Astrocyte of the cerebellum (primary cell): ENCODE measurements at places on chromosomes 6 and 20.

GRCh38 chr6:80640176-80640575 lies 533.7 kb downstream of the BCKDHB start:
- no peak for DNase-seq

DNA sequence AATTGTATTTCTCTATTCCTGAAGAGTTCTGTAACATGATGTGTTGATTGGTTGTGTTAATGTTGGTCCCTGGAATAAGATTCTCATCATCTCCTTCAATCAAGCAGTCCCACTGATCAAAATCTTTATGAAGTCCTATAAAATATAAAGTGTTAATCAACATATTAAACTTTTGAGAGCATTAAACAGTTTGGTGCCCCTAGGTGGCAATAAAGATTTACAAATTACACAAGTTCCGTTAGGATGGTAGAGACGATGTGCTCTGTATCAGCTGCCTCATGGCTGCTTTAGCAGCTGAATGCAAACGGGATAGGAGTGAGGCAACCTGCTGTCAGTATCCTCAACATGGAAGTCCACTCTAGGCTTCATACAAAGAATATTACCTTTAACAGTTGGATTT lies 16.9 kb downstream of the TDRD6 start:
- DNase-seq, result peak; percentile 13

GRCh38 chr20:23441850-23442313 lies 2.4 kb downstream of the CSTL1 start:
- peak; percentile 60 for DNase-seq

- DNase-seq, result no peak
Observed at GRCh38 chr20:43925801-43926200, 11.1 kb downstream of the TOX2 start.

DNA sequence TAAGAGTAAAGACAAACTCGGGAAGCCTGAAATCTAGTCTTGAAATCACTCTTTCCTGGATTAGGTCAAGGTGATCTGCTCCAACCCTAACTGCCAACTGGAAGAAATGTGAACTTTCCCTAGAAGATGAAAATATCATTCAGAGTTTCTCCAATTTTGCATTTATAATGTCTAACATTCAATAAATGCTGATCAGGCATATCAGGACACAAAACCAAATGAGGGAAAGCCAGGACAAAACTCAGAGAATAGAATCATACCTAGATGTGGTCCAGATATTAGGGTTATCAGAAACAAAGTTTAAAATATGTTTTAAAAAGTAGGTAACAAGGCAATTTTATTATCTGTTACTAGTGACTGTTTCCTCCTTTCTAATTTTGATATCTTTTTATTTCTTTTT lies 335.5 kb upstream of the MAP3K7 start:
- DNase-seq, result no peak

- DNase-seq, result peak; percentile 39
Observed at GRCh38 chr20:51507216-51508036, 35.1 kb downstream of the NFATC2 start.

DNA sequence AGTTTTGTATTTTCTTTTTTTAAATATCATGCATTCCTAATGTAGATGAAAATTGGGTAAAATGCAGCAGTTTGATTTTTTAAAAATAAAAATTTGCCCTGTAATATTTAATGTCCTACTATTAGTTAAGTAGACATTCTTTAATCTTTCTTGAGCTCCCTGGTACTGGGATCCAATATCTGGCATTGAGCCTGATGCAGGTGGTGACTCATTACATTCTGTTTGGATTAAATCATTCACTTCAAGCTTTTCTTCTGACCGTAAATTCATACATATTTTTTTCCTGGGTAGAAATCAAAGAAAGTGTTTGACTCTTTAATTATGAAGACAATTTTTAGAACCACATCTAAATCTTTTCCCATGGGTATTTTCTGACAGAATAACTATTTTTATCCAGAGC lies 768.8 kb upstream of the SLC35B3 start:
- peak; percentile 80 for DNase-seq

GRCh38 chr6:17877895-17878440 lies 109.5 kb downstream of the KIF13A start:
- no peak for DNase-seq

DNA sequence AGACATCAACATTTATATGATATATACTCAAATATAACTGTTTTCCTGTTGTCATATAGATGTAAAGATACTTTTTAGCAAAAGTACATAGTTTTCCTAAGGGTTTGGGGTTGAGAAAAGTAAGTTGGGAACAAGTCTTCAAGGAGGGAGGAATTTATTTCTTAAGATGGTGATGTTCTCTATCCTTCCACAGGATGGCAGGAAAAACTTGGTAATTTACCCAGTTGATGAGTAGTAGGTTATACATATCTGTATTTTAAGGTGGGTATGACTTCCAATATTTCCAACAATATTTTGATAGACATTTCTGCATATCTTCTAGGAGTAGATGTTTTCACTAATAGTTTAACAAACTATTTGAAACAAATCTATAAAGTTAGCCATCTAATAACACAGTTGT lies 254.4 kb downstream of the RIMS1 start:
- no peak for DNase-seq

- DNase-seq, result no peak
Observed at GRCh38 chr6:47690214-47690613, 8.2 kb upstream of the ADGRF4 start.

DNA sequence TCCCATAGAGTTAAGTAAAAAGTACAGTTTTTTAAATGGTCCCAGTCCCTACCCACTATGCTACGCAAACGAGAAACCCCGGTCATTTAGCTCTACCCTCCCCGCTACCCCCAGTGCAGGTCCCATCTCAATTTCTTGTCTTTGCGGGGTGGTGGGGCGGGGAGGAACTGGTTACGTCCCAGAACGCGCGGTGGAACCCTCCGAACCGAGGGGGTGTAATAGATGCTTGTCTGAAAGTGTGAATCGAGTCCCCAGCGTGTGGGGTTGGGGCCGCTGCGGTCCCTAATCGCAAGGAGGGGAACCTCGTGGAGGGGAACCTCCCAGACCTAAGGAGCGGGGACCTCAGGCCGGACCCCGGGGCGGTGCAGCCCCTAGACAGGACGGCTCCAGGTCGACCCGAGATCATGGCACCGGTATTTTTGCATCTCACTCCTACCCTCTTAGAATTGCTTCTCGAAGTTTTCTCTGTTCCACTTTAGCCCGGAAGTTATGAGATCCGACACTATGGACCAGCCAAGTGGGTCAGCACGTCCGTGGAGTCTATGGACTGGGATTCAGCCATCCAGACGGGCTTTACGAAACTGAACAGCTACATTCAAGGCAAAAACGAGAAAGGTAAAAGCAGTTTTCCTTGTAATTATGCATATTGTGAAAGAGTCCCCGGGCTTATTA lies 779 bp downstream of the HEBP2 start:
- no peak for DNase-seq

GRCh38 chr20:34062570-34063482 lies 49.2 kb downstream of the EIF2S2 start:
- no peak for DNase-seq

GRCh38 chr6:139973669-139974344 lies 599.4 kb upstream of the CITED2 start:
- peak; percentile 82 for DNase-seq

DNA sequence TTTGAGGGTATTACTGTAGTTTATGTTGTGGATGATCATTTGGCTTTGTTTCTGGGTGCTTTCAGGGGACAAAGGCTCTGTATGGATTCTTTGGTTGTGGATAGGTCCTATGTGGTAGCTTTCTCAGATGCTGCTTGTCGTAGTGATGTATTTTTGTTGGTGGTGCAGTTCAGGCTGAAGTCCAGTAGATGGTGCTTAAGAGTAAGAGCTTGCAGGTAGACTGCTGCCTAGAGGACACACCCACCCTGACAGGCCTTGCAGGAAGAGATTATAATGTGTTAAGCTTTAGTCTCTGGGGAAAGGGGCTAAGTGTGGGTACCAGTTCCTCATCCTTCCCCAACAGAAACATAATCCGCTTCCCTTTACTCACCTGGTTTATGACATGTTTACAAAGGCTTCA lies 62.6 kb upstream of the ADGRB3 start:
- DNase-seq, result peak; percentile 9

- no peak for DNase-seq
Observed at GRCh38 chr6:163720005-163720404, 305.5 kb downstream of the QKI start.

DNA sequence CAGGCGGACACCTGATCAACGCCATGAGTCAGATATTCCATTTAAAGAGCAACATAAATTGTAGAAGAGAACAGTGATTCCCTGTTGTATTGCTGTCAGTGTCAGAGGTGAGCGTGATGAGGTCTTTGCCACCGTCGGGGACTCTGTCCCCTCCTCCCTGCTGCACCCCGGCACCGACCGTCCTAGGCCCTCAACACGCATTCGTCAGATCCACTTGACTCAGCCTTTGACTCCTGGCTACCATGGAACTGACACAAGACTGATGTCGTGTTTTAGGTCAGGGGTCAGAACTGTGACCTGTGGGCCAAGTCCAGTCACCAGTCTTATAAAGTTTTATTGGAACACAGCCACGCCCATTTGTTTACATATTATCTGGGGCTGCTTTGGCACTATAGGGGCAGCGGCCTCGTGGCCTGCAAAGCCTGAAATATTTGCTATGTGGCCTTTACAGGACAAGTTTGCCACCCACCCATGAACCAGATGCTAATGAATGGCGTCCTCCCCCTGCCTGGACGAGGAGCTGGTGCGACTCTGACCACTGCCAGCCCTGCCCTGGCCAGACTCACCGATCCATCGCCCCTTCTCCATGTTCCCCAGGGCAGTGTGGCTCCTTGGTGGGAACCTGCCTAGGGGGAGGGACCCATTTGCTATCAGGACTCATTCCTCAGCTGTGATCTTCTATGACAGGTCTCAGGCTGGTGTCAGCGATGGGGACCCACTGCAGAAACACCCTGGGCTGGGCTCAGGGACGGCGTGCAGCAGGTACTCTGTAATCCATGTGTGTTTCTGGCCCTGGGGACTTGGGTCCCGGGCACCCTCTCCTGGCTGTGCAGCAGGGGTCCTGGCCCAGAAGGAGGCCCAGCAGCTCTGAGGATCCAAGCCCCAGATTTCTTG lies 37.5 kb upstream of the PHACTR3 start:
- no peak for DNase-seq

DNA sequence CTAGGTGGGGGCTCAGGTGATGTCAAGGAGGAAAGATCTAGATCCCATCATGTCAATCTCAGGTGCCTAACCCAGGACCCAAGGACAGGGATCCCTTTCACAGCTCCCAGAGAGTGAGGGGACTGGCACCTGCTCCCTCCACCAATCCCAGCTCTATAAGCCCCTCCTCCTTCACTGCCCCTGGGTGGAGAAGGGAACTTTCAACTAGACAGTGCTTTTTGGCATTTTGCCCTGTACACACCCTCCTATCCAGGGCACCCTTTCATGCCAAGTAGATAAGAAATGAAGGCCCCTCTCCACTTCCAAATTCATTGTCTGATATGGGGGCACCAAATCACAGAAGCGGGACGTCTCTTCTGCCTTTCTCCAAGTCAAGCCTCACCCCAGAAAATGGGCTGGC lies 61.6 kb downstream of the MDGA1 start:
- no peak for DNase-seq

GRCh38 chr6:88547768-88548167 lies 381.6 kb upstream of the CNR1 start:
- no peak for DNase-seq

DNA sequence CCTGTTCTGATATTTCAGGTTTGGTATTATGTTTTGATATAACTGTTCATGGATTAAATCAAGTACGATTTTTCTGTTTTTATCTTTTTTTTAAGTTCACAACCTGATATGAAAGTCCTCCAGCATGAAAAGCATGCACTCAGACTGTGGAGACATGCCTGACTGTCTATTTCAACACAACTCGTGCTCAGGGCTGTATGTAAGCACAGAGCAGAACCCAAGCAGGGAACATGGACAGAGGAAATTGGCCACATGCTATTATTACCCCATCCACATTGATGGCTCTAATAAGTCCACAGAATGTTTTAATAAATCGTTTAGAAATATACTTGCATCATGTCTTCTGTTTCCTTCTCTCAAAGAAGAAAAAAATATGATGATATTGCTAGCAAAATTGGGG lies 730.4 kb downstream of the C6orf118 start:
- DNase-seq, result no peak

GRCh38 chr6:77740380-77740779 lies 87.5 kb downstream of the MEI4 start:
- DNase-seq, result peak; percentile 18

- no peak for DNase-seq
Observed at GRCh38 chr20:17533396-17533795, 2.2 kb upstream of the BFSP1 start.

DNA sequence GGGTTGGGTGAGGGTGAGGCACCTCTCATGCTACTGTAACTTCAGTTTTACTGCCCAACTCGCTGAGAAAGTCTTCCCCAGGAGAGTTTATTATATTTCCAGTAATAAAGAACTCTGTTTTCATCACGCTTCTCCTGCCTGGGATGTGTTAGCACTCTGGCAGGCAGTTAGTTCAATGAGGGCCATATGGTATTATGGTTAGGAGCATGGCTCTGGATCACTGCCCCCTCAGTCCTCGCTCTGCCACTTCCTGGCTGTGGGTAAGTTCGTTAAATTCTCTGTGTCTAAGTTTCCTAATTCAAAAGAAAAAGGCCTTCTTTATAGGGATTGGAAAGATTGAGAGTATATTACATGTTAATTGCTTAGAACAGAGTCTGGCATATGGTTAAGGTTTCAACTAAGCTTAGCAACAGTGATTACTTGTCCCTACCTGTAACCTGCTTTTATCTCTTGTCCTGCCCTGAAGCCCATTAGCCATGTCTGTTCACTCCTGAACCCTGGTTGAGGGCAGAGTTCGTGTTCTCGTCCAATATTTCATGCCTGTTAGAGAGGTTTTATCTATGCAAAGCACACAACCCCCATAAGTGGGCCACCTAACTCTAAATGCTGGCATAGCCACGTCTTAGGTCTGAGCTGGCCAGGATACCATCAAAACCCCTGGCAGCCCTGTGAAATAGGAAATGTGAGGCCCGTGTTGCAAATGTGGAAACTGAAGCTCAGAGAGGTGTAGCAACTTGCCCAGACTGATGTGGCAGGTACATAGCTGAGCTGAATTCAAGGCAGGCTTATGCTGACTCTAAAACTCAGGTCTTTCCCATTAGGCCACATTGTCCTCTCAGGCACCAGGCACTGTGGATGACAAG lies 342.5 kb upstream of the JARID2 start:
- DNase-seq, result no peak

DNA sequence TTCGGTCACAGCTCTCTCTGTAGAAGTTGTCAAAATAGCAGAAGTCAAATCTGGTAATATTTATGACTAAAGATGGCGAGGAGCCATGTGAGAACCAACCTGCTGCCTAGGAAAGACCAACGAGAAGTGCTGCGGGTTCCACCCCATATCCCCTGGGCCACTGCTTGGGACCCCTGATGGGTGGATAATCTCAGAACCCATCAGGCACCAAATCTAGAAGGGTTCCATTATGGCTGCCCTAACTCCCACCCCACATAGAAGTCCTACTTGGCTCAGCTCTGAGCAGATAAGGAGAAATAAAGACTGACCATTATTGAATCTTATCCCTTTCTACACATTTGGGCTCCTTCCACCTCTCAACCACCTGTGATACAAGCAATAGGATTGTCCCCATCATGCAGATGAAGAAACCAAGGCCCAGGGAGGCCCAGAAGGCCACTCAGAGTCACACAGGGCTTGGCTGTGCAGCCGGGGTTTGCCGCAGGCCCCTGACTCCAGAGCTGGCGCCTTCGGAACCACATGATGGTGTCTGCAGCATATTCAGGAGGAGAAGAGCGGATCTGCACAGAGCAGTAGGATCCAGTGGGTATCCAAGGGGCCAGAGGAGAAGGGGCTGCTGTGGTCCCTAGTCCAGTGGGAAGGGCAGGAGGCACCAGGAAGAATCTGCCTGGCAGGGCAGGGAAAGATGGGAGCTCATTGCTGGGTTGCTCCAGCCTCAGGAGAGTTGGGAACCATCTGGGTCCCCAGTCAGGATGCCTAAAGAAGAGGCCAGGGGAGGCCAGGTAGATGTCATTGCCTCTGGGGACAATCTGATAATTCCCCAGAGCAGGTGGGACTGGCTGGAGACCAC lies 9.6 kb upstream of the PCMTD2 start:
- no peak for DNase-seq
